Urothelium cell line (cell line): ENCODE measurements at places on chromosomes 2 and 18.
A peak's percentile ranks its signal among the peaks of the same experiment; 100 is the strongest.

DNA sequence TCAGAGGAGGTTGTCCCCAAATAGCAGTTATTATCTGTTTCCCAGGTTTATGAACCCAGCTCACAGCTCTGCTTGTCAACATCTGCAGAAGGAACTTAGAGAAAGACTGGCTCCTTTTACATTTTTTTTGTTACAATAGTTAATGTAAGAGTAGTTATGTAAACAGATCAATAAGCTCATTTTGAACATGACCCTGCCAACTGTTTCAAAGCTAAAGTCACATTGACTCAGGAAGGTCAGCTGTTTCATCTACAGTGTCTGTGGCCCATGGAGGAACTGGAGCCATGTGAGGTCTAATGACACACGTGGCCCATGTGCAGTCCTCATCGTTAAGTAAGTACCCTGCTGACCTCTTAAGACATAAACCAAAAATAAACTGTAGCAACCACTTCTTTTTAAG, 97.1 kb downstream of the SH3RF3 start:
- DNase-seq = no peak

GRCh38 chr2:148042219-148042618, 21.3 kb downstream of the MBD5 start:
- no peak for DNase-seq

GRCh38 chr2:9263428-9263827, 56.8 kb downstream of the ASAP2 start:
- DNase-seq = no peak

DNA sequence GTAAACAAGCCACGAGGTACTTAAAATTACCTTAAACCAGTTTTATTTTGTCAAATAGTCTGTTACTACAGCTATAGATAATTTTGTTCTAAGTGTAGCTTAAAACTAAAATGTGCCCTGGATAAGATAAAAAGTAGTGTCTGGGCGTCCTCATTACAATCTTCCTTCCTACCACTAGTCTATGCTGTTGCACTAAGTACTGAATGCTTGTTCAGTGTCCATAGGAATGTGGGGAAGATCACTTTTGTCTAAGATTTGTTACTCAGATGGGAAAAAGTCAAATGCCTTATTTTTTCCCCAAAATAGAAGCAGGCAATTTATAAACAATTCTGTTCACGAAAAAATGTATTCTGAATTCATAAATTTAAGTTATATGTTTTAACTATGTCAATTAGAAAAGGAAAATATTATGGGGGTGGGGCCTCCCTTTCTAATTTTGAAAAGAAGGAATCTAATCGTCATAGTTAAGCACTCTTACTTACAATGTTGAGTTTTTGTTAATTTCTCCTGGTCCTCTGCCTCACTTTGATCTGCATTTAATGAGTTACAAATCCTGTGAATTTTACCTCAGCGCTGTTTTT, 140.4 kb upstream of the VRK2 start:
- peak; percentile 61 for DNase-seq

DNA sequence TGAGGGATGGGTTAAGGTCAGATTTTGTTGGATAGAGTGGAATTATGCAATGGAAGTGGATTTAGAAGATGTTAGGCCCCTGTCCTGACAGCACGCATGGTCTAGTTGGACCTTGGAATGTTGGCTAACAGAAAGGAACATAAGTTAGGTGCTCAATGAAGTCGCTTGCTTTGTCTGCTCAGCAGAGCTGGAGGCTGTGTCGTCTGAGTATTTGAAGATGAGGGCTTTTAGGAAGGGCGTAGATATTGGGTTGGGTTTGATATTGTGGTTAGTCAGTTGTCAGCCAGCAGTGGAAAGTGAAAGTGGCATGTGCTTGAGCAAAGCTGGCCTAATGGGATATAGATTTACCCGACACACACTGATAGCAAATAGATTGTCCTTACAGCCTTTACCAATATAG, 239.3 kb downstream of the PRKCE start:
- DNase-seq = no peak

- no peak for DNase-seq
Measured at GRCh38 chr2:43313642-43314017, 87.2 kb upstream of the ZFP36L2 start.

- peak; percentile 42 for DNase-seq
Measured at GRCh38 chr2:149743842-149744448, 156.4 kb upstream of the MMADHC start.

DNA sequence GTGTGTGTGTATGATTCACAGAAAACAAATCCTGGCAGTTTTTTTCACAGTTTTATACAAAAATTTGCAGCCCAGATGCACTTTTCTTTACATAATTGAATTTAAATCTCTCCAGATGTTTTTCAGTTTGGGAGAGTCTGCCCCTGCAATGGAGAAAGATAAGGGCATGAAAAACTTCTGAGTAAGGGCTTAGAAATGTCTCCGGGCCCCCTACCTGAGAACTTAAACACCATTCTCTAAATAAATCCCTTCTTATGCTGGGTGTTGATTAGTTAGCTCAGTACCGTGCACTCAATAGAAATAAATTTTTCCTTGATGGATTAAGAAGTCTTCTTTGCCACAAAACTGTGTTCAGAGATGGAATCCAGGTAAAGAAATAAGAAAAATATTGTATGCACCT, 64.5 kb downstream of the DPP4 start:
- DNase-seq = no peak

- DNase-seq = peak; percentile 62
Measured at GRCh38 chr18:12884406-12885323, 628 bp upstream of the PTPN2 start.

DNA sequence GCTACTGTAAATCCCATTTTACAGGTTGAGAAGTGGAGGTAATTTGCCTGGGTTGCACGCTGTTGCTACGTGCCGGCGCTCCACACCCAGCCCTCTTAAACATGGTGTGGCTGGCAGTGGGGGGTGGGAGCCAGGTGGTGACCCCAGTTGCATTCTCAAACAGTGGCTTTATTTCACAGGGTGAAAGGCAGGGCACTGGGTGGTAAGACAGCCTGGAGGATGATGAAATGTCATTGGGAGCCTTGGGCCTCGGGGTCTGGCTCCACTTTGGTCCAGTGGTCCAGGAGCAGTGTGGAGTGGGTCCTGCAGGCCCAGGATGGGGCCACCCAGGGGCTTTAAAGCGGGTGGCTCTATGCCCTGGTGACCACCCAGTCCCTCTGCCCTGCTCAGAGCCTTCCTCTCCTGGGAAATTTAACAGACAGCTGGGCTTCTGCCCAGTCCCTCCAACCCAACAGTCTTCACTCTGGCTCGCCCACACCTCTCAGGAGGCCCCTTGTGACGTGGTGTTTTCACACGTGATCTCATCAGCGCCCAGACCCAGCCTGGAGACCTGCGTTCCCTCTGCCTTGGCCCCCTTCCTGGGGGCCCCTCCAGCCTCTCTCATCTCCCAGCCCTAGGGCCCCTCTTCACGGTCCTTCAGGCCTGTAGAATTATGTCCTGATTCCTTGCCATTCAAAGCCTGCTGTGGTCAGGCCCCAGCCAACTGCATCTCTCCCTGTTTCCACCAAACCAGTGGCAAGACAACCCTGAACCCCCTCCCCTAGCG, 92.5 kb downstream of the INHBB start:
- no peak for DNase-seq

- DNase-seq = no peak
Measured at GRCh38 chr2:1716441-1716840, 27.9 kb downstream of the PXDN start.

- no peak for DNase-seq
Measured at GRCh38 chr2:241639385-241639784, 1.9 kb downstream of the ATG4B start.

DNA sequence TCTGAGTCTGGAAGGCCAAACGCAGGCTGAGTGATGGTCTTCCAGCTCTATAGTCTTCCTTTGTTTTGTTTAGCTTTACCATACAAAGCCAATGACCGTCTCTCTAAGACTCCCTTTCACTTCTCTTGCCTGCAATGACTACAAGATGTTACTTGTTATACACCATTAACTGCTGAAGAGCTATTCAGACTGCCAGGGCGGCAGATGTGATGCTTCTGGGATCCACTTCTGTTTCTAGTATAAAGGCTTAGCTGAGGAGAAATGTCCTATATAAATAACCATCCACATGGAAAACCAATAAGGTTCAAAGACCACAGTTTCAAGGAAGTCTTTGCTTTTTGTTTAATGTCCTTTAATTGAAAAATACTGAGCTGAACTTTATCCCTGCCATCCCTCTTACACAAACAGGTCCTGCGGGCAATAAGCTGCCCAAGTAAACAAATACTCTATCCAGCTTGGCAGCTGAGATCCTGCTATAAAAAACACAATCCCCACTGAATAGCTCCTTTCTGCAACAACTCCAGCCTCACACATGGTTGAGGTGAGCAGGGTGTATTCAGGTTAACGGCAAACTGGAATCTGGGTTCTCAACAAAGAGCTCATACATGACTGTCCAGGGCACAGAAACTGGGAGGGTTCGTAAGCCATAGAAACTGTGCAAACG, 124.6 kb downstream of the VIT start:
- no peak for DNase-seq

DNA sequence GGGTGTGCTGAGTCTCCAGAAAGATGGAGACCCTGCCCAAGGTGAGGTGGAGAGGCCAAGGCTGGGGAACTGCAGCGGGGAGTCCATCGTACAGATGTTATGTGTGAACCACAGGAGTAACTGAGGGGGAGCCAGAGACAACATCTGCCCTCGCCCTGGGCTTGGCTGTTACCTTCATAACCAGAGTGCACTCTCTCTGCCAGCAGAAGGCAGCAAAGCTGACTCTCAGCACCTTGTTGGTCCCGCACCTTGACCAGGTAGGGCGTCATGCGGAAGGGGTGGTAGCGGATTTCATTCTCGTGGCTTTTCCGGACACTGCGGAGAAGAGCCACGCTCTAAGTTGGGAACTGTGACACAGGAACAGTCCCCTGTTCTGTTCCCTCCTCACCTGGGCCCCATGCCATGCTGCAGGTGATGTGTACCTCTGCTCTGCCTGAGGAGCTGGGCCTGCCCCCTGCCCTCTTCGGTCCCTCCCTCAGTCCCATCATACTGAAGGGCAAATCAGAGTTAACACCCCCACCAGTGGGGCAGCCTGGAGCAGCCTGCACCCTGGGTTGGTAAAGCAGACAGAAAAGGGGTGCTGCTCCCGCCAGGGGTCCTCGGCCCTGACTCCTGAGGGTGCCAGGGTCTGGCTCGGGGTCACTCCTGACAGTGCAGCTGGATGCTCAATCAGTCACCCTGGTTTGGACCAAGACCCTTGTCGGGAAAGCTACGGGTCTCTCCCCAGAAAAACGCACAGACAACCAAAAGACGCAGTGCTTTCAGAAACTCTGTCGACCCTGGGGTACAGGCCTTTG, 20.3 kb downstream of the PER2 start:
- no peak for DNase-seq

DNA sequence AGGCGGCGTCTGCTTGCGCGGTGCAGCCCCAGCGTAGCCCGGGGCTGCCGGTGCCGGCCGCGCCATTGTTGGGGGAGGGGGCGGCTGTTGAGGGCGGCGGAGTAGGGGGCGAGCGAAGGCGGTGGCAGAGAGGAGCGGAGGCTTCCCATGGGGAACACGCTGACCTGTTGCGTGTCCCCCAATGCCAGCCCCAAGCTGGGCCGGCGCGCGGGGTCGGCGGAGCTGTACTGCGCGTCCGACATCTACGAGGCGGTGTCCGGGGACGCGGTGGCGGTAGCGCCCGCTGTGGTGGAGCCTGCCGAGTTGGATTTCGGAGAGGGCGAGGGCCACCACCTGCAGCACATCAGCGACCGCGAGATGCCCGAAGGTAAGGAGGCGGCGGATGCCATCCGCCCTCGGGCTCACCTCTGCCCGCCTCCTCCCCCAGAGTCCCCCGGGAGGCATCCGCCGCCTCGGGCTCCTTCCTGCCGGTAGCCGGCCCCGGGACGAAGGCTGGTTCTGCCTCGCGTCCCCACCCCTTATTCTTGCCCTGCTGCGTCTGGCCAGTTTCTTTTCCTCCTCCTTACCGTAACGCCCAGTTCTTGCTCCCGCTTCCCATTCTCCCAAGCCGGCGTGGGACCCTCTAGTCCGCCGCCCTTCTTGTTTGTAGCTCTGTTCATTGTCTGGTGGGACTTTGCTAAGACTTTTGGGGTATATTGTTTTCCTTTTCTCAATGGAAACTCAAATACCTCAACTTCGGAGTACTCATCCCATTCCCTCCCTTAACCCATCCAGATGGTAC, 500 bp downstream of the CCNYL1 start:
- DNase-seq = peak; percentile 60
